ENCODE measurements at places on chromosomes 16 and 17.

GRCh38 chr16:20520103-20520502 lies 56.1 kb downstream of the ACSM2B start:
- DNase-seq = no peak

DNA sequence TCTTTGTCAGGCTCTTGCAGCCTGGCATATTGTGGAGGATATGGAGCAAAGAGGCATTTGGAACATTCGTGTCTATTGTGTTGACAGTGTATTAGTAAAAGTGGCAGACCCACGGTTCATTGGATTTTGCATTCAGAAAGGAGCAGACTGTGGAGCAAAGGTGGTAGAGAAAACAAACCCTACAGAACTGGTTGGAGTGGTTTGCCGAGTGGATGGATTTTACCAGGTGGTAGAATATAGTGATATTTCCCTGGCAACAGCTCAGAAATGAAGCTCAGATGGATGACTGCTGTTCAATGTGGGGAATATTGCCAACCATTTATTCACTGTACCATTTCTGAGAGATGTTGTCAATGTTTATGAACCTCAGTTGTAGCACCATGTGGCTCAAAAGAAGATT lies 44.5 kb downstream of the EFCAB13 start:
- DNase-seq = no peak

DNA sequence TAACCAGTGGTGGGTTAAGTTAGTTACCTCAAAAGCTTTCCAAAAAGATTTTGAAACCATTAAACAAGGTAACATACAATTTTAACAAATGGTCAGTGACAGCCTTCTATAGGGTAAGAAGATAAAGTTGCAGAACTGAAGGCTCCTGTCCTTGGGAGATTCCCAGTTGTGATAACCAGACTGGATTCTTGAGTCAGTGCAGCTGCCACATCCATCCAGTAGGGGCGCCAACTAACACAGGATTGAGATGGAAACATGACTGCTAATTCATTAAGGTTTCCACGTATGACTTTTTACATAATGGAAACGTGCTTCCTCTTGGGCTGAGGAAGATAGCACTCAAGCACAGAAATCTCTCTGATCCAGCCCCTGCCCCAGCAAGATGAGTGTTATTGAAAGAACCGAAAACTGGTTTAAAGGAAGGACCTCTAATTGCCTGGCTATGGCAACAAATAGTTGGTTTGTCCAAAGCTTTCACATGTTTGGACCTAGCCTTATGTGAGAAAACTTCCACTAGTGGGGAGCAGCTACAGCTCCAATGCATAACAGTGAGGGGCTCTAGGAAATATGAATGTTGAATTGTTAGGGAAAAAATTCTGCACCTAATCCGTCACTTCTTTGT lies 269.8 kb upstream of the MYOCD start:
- DNase-seq = no peak

DNA sequence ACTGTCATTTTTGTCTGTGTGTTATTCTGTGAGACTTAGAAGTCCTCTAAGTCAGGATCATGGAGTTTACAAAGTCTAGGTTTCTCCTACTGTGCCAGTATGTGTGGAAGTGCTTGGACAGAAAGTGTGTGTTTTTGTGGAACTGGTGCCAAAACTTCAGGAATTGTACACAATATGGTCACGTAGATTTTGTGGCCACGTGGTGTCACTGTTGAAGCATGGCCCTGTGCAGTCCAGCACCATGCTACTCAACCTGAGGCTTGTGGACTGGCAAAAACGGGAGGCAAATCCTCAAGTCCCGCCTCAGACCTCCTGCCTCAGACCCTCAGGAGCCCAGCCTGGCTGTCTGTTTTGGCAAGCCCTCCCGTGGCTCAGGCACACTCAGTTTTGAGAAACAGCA lies 16.7 kb upstream of the ALKBH5 start:
- no peak for DNase-seq

DNA sequence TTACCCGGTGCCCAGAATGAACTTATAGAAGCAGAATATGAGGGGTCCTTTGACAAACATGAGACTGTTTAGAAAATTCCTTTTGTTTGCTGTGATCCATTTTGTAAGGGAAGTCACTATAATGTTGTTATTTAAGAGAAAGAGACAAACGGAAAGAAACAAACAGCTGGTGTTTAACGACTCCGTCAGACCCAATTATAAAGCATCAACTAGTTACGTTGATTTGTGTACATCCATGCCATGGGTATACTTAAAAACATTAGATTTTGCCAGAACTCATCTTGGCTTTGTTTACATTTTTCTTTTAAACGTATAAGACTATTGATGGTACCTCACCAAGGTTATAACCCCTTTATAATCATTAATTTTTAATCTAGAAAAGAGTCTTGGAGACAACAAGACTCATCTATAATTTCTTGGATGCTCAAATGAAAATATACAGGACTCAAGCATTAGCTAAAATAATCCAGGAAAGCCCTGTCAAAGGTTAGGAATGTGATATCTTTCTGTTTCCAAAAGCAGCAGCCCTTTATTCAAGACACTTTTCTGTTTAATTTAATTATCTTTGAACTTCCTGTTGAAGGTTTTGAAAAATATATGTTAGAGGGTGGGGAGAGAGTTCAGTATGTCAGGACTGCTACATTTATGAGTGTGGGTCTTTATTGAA lies 331.7 kb downstream of the WWOX start:
- no peak for DNase-seq

GRCh38 chr17:61488878-61489718 lies 36.9 kb downstream of the TBX4 start:
- DNase-seq = no peak

- DNase-seq = no peak
Observed at GRCh38 chr17:1351971-1352370, 48.1 kb downstream of the YWHAE start.

GRCh38 chr17:64777415-64778239 lies 115.5 kb upstream of the SMURF2 start:
- no peak for DNase-seq

- no peak for DNase-seq
Observed at GRCh38 chr16:75433732-75434413, 570 bp upstream of the CFDP1 start.

DNA sequence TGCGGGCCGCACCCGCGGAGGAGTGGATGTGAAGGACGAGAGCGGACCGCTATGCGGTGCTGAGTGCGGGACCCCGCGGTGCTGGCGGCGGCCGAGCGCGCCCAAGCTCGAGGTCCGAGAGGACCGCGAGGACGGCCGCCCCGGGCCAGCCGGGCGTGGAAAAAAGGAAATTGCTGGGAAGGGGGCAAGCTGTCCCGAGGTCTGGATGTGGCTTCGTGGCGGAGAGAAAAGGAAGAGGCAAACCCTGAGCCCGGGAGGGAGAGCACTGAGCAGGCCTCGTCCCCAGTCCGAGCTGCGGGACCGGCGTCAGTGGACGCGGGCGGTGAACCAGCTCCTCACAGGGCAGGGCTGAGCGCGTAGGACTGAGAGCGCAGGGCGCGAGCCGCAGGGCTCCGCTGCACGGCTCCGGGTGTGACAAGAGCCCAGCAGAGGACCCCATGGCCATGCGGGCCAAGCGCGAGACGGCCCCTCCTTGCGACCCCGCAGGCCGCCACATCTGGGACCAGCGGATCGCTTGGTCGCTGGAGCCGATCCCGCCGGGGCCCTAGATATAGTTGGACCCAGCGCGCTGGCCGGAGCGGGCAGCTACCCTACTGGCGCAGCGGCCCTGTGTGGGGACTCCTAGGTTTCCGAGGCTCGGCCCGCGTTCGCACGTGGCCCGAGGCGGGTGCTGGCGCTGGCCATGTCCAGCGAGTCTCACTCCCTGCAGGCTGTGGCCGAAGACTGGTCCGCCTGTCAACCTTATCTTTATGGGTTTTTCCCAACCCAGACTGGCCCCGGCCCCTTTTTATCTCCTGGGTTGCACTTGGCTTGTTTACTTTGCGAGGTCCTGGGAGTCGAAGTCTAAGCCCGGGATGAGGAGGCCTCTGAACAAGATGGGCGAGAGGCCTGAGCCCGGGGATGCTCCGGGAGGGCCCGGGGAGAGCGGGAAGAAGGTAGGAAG lies 2.4 kb downstream of the TBX4 start:
- DNase-seq = no peak

GRCh38 chr17:2405247-2405926 lies 4.5 kb upstream of the MNT start:
- DNase-seq = no peak

DNA sequence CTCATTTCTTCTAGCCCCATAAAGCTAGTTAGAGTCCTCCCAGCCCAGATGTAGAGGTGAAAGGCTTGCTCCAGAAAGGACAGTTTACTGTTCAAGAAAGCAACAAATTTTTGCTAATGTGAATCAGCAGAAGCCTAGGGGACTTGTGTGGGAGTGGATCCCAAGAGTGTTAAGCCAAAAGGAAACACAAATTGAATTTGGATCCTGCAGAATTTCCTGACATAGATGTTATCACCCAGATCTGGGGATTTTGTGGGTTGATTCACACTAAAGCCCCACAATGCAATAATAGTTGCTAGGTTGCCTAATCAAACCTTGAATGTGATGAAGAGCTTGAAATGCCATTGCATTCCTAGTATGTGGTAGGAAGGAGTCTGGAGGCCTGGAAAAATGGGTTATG lies 135.2 kb upstream of the HS3ST3A1 start:
- no peak for DNase-seq

GRCh38 chr17:1360975-1361374 lies 39.0 kb downstream of the YWHAE start:
- no peak for DNase-seq
